CD4-positive, alpha-beta T cell treated with Interleukin-6 for 4 hours (primary cell): ENCODE measurements at places on chromosomes 12 and 14.

DNA sequence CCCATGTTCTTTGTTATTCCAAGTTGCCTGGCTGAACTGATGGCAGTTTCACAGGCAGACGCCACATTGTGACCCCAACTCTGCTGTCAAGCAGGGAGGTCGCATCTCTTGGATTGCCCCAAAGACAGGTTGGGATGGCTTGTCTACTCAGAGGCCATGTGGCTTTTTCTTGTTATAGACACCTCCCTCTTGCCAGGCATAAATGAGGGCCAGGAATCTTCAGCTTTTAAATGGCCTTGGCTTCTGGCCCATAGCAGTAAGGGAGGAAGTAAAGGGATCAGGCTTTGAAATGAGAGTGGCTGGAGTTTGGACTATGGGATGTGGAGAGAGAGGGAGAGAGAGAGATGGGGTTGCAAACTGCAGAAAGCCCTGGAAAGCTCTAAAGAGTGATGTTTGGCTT lies 215.0 kb downstream of the TBX5 start:
- DNase-seq = no peak

DNA sequence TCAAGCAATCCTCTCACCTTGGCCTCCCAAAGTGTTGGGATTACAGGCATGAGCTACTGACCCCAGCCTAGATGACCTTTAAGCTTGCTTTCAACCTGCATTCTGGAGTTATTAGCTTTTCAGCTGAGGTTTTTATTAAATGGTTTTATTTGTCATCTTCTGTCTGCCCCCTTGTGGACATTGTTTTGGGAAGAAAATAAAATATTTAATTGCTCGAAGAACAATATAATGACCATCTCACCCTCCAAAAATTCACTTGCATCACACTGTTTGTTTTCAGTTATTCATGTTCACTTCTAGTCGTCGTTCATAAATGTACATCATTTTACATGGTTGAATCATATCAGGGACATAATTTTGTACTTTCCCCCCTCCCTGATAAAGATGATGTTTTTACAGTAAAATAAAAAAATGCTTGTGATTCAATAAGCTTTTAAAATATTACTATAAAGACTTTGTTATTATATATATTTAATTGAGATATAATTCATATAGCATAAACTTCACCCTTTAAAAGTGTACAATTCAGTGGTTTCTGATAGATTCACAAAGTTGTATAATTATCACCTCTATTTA lies 10.1 kb upstream of the SPATS2 start:
- DNase-seq = no peak

DNA sequence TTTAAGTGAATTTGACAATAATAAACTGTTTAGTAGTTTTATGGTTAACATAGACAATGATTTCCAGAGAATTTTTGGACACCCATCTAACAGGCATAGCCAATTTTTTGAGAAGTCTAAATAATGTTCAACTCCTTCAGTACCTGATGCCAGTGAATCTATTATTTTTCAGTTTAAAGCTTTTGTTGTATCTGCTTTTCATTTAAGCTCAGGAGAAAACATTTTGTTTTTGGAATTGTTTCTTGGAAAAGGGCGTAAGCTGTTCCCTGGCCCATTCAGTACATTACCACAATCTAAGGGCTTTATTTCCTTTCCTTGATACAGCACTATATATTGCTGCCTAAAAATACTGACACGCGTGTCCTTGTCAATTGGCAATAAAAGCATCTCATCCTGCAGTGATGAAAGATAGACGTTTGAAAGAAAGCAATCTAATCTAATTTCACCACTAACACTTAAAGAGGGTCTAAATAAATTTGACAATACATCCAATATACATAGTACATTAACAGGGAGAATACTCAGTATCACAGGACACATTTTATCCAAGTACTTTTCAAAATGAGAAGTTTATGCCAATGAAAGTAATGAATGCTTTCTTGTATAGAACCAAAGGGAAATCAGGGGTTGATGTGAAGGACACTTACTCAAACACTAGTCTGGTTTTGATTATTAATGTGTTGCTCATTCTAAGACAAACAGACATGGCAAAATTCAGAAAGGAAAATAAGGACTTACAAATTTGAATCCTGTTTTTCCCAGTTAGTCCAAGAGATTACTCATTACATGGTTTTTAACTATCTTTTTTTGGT lies 104.2 kb upstream of the LGR5 start:
- DNase-seq = no peak

DNA sequence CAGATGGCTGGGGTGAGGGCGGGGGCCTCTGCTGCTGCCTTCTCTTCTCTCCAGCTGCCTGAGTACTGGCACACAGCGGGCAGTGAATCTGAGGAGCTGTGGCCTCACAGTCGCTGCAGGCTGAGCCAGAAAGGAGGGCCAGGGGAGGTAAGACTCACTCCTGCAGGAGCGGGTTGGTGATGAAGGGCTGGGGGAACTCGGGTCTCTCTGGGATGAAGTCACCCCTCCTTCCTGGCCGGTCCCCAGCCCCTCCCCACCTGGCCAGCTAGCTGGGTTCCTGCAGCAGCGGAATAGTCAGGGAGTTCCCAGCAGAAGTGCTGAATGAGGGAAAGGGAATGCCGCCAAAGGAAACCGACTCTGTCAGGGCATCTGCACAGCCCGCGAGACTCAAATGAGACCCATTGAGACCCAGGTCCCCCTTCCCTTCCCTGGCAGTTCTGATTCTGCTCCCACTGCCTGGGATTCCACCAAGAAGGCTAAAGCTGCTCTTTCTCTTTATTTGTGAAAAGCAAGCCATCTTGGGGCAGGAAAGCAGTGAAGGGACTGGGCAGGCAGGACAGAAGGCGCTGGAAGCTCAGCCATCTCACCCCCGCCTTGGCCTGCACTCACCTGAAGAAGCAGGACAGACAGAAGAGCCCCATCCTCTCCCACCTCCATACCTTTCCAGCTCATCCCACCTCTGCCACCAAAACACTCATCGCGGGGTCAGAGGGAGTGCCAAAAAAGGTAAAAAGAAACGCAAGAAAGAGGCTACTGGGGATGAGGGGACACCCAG lies 5.3 kb downstream of the NGB start:
- DNase-seq = no peak

DNA sequence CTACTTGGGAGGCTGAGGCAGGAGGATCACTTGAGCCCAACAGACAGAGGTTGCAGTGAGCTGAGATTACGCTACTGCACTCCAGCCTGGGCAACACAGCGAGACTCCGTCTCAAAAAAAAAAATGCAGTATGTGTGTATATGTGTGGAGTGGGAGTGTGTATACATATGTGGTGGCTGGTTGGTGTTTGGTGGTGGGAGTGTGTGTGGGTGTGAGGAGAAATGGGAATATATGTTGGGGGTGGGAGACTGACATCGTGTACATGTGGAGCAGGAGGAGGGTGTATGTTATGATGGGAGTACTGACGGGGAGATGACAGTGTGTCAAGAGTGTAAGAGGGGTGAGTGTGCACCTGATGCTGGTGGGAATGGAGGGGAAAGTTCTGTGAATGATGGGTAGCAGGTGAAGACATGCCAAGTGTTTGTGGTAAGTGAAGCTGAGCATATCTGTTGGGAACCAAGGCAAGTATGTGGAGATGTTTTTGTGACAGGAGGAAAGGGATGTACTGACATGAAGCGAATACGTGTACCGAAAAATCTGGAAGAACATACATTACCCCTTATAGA lies 4.2 kb downstream of the PNMA1 start:
- DNase-seq = no peak

DNA sequence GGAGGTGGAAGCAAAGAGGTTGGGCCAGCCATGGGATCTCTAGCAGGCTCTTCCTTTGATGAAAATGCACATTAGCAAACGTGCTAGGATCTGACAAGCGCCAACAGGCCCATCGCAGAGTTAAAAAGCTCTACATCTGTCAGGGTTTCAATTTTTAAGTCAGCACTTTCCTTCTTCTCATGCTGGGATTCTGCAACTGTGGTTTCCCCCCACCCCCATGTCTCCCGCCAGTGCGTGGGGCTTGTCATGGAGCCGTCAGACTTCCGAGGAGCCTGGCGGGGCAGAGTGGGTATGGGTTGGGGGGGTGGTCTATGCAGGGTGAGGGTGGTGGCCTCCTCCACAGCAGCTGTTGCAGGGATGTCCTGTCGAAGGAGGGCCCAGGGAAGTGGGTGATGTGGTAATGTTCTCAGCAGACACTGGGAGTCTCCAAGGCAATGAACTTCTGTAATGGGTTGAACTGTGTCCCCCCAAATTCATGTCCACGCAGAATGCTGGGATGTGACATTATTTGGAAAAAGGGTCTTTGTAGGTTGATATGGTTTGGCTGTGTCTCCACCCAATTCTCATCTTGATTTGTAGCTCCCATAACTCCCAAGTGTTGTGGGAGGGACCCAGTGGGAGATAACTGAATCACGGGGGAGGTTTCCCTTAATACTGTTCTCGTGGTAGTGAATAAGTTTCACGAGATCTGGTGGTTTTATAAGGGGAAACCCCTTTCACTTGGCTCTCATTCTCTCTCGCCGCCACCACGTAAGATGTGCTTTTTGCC lies 115.2 kb upstream of the MAP1LC3B2 start:
- no peak for DNase-seq

DNA sequence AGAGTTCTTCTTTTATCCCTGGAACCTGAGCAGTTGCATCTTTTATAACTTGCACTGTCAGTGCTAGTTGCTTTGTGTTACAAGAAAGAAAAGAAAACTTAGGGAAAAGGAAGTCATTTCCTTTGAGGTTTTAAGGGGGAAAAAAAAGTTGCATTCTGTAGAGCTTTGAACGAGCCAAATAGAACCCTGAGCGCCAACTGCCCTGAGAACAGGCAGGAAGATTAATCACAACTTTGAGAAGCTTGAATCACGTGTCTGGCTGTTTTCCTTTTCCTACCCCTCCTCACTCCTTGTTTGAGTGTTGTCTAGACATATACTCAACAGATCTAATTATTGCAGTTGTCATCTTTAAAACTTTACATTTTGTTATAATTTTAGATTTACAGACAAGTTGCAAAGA lies 12.5 kb downstream of the PCNX1 start:
- peak; percentile 63 for DNase-seq

- no peak for DNase-seq
These were observed 8.4 kb upstream of the NR4A1 start for GRCh38 chr12:52042706-52043385.

DNA sequence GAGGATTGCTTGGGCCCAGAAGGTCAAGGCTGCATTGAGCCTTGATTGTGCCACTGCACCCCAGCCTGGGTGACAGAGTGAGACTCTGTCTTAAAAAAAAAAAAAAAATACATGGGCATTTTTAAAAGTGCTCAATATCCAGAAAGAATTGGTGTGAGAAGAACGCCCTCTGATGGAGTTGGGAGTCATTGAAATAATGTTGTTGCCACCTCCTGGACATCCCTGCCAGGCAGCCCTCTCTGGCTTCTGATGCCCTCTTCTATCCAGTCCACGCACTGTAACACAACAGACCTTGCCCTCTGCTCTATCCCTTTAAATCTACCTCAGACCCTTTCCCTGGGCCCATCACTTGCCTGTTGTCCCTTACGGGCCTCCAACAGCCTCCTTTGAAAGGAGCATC lies 4.9 kb downstream of the PTGDR start:
- DNase-seq = peak; percentile 8

GRCh38 chr12:122527478-122527944 lies 462 bp downstream of the KNTC1 start:
- DNase-seq = peak; percentile 39

DNA sequence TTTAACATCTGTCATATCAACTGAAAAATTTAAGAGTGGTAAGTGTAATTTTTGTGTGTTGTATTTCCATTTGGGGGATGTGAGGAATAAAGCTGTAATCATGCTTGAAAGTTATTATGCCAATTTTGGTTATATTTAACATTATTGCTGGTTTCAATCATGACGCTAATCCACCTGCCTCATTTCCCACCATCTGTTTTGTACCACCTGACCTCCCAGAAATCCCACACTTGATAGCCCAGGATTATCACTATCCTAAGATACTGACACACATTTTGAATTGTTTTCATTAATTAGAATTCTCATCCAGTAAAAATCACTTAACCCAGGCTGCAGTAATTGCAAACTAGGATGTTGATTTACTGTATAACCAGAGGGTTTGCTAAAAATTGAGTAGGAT lies 1119.8 kb downstream of the AACS start:
- DNase-seq = no peak

- no peak for DNase-seq
These were observed 184.8 kb downstream of the SLC16A7 start for GRCh38 chr12:59780605-59781135.

GRCh38 chr14:75518625-75519024 lies 3.6 kb upstream of the BATF start:
- DNase-seq = peak; percentile 61

GRCh38 chr12:111221062-111222026 lies 147.6 kb downstream of the PHETA1 start:
- DNase-seq = no peak

- peak; percentile 91 for DNase-seq
These were observed at the start of gene KLHDC2 for GRCh38 chr14:49767571-49768300. Gene KLHDC2, plus strand, starts transcription at chr14:49768153. Its CDS starts 316 bp downstream, at chr14:49768469.

DNA sequence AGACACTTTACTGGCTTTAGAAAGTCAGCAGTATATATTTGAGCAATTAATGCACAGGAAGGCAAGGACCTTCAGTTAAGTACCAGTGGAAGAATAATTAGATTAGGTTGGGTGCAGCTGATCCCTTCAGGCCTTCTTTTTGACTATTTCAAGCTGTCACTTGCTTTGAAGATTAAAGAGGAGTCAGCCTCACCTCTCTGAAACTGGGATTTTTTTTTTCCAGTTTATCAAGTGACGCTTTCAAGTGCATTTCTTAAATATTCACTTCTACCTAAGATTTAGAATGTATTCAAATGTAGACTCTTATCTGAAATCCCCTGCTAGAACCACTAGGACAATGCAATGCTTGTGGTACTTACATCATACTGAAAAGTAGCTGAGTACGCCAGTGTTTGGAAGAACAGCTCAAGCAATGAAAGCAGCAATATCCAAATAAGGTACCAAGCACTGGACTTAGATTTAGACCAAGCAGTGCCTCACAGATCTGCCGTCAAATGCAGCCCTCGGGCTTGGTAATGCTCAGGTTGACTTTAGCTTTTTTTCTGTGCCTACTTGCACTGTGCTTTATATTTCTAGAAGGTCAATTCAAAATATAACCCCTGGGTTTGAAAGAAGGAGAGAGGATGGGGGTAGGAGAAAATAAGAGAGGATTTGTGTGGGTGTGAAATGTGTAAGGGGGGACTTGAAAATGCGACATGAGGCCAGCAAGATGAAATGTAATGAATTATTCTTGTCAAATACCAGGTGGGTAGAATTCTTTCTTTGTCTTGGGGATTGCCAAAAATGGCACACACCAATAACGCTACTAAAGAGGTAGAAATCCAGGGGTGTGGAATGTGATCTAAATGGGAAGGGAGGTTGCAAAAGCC lies 3.7 kb upstream of the FERMT2 start:
- no peak for DNase-seq

DNA sequence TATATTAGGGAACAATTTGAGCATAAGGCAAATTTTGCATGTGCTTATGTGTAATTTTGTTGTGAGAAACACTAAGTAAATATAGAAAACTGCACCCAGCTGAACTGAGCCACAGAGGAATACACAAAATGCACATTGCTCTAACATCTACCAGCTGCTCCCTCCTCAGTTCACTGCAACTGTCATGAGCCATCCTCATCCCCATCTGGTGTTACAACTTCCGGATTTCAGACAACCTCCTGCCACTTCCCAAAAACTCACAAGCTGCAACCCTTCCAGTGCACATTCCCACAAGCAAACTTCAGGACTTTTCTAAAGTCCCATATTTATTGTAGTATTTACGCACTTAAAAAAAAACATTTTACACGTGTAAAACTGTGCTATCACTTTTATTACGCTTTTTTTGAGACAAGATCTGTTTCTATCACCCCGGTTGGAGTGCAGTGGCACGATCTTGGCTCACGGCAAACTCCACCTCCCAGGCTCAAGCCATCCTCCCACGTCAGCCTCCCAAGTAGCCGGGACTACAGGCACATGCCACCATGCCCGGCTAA lies 169.1 kb upstream of the TBX3 start:
- no peak for DNase-seq

- DNase-seq = no peak
These were observed 9.5 kb downstream of the NDRG2 start for GRCh38 chr14:21015312-21015711.
